ENCODE measurements at places on chromosomes 4 and X.

- no peak for DNase-seq
Measured at GRCh38 chr4:174358410-174358809, 74.7 kb downstream of the CEP44 start.

GRCh38 chr4:168634276-168634802 is 137.5 kb downstream of the PALLD start:
- no peak for DNase-seq

DNA sequence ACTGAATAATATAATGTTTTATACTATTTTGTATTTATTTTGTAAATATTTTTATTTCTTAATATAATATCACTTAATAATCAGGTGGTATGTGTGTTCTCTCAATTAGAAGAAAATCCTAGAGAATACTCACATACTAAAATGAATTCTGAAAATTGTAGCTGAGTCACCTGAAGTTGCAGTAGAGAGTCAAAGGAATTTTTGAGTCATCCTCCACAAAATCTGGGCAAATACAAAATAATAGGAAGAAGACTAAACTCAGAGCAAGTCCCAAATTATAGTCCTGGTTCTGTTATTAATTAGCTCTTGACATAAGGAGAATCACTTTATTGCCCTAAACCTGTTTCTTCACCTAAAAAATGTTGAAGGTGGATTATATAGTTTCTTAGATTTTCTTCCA is 57.8 kb downstream of the SPATA4 start:
- DNase-seq = no peak

DNA sequence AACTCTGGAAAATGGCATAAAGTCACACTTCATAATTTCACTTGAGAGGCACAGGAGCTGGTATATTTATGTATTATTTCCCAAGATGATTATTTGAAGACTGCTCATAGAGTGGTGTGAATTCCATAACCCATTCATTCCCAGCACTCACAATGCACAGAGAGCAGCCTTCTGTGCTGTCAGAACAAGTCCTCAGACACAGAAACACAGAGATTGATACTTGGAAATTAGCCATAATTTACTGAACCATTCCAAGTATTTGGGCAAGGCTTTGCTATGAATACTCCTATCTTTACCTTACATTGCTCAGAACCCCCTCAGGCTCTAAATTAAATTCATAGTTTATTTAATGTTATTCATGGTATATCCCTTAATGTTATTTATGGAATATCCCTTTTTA is 53.6 kb downstream of the PABPC4L start:
- no peak for DNase-seq

- DNase-seq = no peak
Measured at GRCh38 chr4:4766564-4766963, 92.9 kb upstream of the MSX1 start.
